ENCODE measurements at places on chromosomes 13 and 19.

DNA sequence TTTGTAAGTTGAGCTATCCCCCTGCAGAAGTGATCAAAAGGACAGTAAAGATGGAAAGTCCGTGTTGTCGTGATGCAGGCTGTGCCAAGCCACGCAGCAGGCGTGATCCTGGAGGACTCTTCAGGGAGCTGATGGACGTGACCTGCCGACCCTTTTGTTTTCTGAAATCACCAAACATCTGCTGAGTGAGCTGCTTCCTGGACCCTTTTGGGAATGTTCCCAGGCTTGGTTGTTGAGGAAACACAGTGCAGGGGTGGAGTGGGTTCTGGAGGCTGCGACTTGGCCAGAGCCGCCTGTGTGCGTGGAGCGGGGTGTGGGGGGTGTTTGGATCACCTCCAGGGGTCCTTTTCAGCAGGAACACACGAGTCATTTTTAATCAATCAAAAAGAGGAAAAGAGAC, 15.4 kb upstream of the CPAMD8 start:
- no peak for DNase-seq

GRCh38 chr13:80168089-80168850, 172.7 kb downstream of the SPRY2 start:
- DNase-seq = no peak

GRCh38 chr13:113851826-113852535, 11.9 kb downstream of the GAS6 start:
- no peak for DNase-seq

- no peak for DNase-seq
These were observed 187.9 kb downstream of the USP12 start for GRCh38 chr13:26983543-26984320.

GRCh38 chr13:45119469-45119990, 780 bp upstream of the GTF2F2 start:
- DNase-seq = peak; percentile 63

DNA sequence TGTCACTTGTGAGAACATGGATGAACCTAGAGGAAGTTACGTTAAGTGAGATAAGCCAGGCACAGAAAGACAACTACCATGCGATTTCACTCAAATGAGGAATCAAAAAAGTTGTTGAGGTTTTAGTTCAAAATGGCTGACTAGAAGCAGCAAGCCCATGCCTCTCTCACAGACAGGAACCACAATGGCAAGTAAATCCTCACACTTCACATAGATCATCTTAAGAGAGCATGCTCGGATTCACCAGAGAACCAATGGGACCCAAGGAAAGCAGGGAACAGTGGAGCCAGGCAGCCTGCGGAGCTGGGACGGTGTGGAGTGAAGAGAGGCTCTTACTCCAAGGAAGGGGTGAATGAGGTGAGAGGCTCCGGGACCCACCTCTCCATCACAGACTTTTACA, 581.0 kb downstream of the UQCRFS1 start:
- DNase-seq = no peak

DNA sequence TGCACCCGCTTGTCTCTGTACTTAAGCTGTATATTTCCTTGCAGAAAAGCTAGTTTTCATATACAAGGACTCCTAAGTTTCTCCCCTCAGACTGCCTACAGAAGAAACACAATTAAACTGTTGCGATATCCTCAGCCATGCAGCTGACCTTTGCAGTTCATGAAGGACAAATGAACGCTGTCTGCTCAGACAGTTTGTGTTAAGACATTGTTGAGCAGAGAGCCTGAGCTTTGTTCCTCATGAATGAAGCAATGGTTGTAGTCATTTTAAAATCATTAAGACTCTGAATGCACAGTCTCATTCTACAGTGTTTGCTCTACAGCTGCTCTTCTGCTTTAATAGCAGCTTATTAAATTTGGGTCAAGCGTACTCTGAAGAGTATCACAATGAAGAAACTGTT, 23.2 kb upstream of the MAB21L1 start:
- no peak for DNase-seq

GRCh38 chr13:86447479-86447878, 648.3 kb upstream of the SLITRK6 start:
- DNase-seq = no peak

GRCh38 chr19:18635831-18636182, 1.0 kb upstream of the KLHL26 start:
- DNase-seq = no peak

- no peak for DNase-seq
These were observed 121.0 kb downstream of the KLF5 start for GRCh38 chr13:73179650-73180274.

GRCh38 chr13:107139006-107139405, 571.1 kb upstream of the ARGLU1 start:
- no peak for DNase-seq

DNA sequence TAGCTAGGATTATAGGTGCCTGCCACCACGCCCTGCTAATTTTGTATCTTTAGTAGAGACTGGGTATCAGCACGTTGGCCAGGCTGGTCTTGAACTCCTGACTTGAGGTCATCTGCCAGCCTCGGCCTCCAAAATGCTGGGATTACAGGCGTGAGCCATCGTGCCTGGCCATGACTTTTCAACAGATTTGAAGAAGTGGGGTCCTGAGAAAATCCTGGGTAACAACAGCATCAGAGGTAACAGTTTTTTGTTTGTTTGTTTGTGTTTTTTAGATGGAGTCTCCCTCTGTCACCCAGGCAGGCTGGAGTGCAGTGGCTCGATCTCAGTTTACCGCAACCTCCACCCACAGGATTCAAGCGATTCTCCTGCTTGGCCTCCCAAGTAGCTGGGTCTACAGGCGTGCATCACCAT, 3.7 kb downstream of the JUNB start:
- DNase-seq = no peak

GRCh38 chr19:41887711-41888382, 4.9 kb downstream of the ARHGEF1 start:
- DNase-seq = peak; percentile 90

GRCh38 chr13:108212886-108213285, 2.5 kb downstream of the LIG4 start:
- no peak for DNase-seq

GRCh38 chr13:102035969-102036368, 365.9 kb downstream of the FGF14 start:
- no peak for DNase-seq

- DNase-seq = no peak
These were observed 36.8 kb downstream of the MIPEP start for GRCh38 chr13:23852351-23852750.

DNA sequence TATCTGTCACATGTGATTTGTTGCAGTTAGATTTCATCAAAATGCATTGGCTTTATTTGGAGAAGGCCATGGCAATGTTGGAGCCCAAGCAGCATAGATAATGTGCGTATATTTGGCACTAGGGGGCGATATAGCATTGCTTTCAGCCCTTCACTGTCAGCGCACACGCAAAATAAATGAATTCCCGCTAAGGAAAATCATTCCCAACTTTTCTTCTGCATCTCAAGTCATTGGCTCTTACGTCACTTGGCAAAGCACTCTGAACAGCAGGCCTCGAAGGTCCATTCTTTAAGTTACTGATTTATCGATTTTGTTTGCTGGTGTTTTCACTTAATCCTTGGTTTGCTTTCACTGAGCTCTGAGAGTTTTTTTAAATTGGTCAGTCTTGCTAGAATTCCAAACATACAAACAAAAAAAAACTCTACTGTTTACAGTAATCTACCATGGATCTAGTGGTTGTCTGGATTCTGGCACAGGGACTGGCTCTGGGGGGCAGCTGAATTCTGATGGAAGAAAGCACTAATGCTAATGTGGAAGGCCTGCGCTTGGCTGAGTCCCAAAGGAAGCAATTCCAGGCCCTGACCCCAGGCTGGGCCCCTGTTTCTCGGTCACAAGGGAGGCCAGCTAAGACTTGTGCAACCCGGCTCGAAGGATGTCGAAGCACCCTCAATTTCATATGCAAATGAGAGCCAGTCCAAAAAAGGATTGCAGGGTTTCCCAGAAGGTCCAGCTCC, 97.7 kb upstream of the IPO5 start:
- peak; percentile 6 for DNase-seq

DNA sequence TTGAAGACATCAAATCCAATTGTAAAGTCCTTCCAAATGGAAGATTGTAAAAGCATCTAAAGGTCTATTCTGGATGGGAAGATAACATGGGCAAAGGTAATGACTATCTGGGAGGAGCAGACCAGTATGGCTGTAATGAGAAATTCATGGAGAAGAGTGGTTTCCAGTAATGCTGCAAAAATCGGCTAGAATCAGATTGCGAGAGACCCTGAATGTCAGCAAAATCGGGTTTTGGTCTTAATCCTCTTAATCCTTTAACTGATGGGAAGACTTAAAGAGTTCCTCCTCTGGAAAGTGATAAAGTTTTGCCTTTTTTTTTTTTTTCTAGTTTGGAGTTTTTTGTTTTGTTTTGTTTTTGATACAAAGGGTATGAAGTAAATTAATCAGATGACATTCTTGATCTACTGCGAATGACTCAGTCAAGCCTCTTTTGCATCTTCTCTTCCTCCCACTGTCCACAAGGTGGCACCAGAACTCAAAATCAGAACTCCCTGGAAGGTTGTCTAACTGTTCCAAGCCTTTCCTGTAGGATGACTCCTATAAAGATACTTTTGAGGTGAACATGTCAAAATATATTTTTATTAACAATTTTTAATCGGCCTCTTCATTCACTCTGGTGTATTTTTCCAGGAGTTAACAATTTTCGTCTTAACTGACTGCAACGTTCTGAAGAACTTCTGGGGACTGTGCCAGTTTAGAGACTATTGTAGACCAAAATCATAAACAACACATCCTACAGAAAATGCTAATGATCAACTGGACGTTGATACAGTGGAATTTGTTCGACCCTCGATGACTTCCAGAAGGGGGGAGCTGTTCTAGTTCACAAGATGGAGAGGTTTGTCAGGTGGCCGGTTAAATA, 213.3 kb upstream of the MIR17HG start:
- DNase-seq = peak; percentile 18

GRCh38 chr19:21410166-21410565, 13.2 kb downstream of the ZNF493 start:
- DNase-seq = no peak

- DNase-seq = no peak
These were observed 29.6 kb downstream of the VWA8 start for GRCh38 chr13:41931337-41931736.

DNA sequence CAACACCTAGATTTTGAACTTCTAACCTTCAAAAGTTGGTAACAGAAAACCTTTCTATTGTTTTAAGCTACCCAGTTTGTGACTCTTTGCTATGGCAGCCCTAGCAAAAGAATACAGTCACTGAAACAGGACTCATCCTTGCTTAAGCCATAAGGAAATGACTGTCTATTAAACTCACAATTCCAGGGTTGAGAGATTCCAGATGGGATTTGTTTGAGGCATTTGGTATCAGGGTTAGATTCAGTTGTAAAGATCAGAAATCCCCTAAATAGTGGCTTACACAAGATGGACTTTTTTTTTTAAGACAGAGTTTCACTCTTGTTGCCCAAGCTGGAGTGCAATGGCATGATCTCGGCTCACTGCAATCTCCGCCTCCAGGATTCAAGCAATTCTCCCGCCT, 41.1 kb upstream of the RGCC start:
- DNase-seq = no peak

GRCh38 chr19:4816202-4816949, 15.1 kb downstream of the TICAM1 start:
- DNase-seq = no peak

DNA sequence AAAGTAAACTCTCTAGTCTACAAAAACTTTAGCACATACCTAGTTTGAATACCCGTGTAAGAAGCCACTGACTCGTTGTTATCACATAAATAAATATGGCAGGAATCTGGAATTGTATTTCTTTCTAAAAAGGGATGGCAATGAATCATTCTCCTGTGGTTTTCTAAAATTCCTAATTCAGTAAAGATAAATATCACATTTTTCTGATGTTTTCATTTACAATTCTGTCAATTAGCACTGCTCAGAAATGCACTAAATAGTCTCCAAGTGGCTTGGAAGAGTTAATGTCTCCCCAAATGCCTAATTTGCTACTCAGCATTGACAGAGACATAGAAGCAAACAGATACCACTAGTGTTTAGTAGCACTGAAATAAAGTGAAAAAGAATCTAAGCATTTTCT, 547.7 kb upstream of the SLITRK1 start:
- DNase-seq = no peak

DNA sequence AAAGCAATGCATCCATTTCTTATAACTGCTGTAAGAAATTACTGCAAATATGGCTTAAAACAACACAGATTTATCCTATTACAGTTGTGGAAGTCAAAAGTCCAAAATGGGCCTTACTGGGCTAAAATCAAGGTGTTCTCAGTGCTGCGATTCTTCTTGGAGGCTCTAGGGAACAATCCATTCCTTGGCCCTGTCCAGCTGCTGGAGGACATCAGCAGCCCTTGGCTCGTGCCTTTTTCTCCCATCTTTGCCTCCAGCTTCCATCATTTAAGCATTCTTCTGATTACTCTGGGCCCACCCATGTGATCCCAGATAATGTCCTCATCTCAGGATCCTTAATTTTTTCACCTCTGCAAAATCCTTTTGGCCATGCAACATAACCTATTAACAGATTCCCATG, 607.1 kb downstream of the DCT start:
- DNase-seq = no peak

DNA sequence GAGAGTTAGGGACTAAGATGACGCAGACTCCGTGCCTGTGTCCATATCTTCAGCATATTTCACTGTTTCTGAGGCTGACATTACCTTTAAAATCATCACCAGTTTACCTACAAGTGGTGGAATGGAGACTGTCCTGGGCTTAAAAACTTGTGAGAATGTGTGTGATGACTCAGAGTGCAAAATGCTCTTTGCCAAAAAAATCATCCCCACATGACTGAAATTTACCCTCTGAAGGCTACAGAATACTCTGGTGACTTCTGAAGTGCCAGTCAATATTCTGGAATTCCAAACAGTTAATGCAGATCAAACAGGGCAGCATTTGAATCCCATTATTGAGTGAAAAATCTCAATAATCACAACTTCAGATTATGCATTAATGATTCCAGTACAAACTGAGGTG, 901.4 kb downstream of the EFNB2 start:
- no peak for DNase-seq

- DNase-seq = no peak
These were observed 20.5 kb upstream of the CNMD start for GRCh38 chr13:52760077-52760476.

DNA sequence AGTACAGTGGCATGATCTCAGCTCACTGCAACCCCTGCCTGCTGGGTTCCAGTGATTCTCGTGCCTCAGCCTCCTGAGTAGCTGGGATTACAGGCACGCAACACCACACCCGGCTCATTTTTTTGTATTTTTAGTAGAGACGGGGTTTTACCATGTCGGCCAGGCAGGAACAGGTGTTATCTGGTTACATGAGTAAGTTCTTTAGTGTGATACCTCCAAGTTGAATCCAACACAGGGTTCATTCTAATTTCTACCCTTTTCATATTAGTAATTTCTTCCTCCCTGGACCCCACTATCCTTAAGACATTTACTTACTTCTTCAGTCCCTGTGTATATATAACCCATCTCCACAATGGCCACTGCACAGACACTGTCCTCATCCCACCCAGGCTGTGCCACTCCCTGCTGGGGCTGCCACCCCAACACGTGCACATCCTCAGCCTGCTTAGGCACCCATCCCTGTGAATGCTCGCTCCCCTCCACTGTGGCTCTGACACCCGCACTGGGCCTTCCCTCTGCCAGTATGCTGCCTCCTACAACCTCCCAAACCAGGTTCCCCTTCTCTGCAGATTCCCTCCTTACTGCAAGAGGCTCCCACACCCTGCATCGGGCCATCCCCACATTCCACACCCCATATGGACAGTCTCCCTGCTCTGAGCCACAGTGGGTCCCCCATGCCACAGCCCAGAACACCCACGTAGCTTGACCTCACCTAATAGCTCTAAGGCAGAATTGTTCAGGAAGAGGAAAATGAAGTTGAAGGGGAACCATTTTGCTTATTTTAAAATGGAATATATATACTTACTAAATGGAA, 147.1 kb downstream of the TBC1D4 start:
- no peak for DNase-seq

- DNase-seq = no peak
These were observed 15.6 kb upstream of the WASF3 start for GRCh38 chr13:26541678-26542568.
